Foreskin fibroblast (primary cell): ENCODE measurements at places on chromosomes 1 and 21.

DNA sequence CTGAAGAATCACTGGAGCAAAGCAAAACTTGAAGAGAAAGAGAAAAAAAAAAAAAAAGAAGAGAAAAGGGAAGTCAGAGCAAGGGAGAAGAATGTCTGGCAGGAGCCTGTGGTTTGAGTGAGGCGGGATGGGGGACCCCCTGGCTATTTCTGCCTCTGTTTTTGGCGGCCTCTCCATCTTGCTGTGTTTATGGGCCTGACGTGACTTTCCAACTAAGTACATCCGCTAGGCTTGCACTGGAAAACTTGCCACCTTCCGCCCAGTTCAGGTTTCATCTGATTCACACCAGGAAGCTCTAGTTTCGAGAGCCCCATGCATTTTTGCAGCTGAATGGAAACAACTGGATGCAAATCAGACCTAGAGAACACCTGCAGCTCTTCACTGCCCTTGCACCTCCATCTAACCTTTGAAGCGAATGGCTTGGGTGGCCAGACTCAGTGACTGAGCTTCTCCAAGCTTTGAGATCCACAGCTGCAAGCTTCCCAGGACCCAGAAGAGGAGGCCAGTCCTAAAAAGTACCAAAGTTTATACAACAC lies 28.0 kb downstream of the TBX15 start:
- DNase-seq, result peak; percentile 56

GRCh38 chr21:41562101-41563000 lies 54.4 kb upstream of the TMPRSS2 start:
- peak; percentile 26 for DNase-seq

DNA sequence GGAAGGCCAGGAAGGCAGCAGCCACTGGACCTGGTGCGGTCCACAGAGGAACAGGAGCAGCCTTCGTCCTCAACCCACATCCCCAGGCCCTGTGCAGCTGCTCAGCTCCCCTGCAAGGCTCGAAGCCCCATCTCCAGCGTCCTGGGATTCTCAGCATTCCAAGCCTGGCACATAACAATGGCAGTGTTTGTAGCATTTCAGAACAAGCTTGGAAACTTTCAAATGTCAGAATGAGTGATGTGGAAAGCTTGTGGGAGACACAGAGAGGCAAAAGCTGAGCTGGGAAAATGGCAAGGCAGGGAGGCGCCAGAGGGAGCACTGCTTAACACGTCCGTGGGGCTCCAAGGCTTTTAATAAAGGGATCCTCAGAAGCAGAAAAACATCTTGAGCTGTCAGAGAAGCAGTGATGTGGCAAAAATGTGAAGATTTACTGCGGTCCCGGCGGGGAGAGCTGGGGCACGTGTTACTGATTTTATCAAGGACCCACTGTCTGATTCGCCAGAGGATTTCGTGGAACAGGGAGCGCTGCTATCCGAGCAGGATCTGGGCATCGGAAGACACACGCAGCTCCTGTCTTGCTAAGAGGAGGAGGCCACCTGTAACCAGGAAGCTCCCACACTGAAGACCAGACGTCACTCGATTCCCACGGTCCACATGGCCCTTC lies 38.1 kb downstream of the TOMM20 start:
- no peak for DNase-seq

- DNase-seq, result no peak
Measured at GRCh38 chr1:15946571-15947381, 29.1 kb downstream of the ZBTB17 start.

GRCh38 chr1:12275370-12275769 lies 45.5 kb downstream of the VPS13D start:
- DNase-seq, result peak; percentile 18

DNA sequence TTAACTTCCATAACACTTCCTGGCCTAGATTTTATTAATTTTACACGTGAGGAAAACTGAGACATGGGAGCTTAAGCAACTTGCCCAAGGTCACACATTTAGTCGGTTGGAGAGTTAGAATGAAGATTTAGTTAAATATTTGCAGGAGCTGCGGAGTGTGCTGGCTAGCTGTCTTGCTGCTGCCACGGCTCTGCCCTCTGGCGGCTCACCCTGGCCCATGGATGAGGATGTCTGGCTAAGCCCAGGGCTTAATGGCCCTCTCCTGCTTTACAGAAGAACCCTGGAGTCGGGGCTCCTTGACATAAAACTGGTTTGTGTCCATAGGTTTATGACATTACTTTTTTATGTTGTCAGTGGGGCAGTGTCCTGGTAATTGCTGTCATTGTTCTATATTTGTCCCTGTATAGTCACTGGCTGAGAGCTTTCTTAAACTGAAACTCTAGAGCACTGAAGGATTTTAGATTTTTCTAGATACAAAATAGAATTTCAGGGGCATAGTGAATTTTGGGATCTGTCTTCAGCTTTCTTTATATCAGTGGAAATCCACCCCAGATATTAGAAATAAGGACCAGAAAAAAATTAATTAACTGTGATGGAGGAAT lies 88.9 kb upstream of the WLS start:
- peak; percentile 92 for DNase-seq

DNA sequence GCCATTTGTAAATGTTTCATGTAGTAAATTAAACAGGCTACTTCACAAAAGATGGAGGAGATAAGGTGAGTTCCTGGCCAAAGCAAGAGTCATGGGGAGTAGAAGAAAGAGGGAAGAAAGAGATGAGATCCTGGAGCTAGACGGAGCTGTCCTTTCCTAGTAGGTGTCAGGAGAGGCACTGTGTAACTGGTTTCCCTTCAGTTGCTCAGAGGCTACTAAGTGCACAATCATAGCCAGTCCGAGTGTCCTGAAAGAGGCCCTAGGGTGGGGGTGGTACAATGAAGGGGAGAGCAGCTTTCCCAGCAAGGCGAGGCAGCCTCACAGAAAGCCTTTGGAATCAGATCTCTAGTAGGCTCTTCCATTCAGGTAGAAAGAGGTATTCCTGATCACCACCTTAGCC lies 390.9 kb downstream of the KCNH1 start:
- DNase-seq, result no peak

DNA sequence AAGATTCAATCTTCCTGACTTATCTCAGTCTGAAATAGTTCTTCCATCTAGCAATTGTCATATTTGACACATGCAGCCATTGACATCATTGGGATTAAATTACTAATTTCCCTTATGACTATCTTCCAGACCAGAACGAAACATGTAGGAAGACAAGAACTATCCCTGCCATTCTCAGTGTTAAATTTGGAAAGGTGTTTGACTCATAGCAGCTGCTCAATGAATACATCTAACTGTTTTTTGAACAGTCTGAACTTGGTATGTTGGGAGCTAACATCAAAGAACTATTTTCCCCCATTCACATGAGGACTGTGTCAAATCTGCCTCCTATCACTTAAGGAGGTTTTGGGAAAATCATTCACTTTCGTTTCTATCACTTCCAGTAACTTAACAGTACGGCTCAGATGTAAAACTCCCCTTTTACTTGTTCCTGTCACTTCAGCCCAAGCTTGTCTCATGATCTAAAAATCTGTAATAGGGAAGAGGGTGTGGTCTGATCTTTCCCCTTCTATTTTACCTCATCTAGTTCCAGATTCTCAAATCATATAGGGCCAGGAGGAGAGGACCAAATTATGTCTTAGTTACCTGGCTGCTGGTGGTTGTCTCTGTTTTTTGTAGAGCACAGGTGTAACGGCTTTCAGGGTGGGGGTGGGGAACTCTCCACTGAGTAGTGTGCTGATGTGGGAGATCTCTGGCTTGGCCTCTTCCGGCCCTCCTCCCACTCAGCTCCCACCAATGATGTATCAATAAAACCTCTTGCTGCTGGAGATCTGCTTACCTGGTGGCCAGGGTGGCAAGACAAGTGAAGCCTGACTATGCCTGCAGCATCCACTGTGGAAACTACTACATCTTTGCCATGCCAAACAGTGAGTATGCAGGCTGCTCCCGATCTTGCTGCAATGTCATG lies 26.2 kb upstream of the SLAMF1 start:
- DNase-seq, result no peak

GRCh38 chr1:225449774-225450173 lies 21.9 kb upstream of the LBR start:
- no peak for DNase-seq

GRCh38 chr1:246573491-246573890 lies 7.2 kb downstream of the CNST start:
- no peak for DNase-seq

GRCh38 chr1:39876144-39876543 lies 7.2 kb downstream of the TRIT1 start:
- no peak for DNase-seq

DNA sequence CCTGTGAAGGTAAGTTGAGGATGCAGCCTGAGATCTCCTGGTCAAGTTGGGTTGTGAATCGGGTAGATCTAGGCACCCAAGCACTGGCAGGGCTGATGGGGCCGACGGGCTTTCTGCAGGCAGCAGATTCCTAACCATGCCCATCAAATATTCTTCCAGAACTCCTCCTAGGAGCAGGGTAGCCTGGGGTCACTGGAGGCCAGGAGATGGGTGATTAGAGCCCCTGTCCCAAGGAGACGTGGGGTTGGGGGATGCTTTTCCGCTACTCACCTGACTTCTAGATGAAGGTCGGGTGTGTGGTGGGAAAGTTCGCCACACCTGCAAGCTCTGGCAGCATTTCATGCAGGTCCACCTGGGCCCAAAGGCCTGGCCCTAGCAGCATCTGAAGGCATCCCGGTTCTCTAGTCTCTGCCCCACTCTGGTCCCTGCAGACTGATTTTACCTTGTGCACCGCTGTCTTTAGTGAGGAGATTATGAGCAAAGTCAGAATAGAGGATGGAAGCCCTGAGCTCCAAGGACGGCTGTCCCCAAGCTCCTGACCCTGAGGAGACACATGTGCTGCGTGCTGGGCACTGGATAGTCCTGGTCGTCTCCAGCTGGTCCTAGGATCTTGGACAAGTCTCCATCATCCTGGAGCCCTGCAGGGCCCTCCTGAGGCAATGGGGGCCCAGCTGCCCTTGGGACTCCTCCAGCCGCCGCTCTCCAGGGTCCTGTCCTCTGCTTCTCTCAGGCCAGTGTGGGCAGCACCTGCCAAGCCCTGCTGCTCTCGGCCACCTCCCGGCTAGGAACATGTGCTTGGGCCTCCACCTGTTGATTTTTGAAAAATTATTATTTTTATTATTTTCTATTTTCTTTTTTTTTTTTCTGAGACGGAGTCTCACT lies 21.8 kb upstream of the C2CD2 start:
- no peak for DNase-seq

- no peak for DNase-seq
Measured at GRCh38 chr1:219443763-219444162, 169.1 kb downstream of the ZC3H11B start.
